ENCODE measurements at places on chromosomes 12 and 14.
A peak's percentile ranks its signal among the peaks of the same experiment; 100 is the strongest.

- DNase-seq = no peak
Measured at GRCh38 chr12:110861729-110862128, 14.9 kb downstream of the CCDC63 start.

DNA sequence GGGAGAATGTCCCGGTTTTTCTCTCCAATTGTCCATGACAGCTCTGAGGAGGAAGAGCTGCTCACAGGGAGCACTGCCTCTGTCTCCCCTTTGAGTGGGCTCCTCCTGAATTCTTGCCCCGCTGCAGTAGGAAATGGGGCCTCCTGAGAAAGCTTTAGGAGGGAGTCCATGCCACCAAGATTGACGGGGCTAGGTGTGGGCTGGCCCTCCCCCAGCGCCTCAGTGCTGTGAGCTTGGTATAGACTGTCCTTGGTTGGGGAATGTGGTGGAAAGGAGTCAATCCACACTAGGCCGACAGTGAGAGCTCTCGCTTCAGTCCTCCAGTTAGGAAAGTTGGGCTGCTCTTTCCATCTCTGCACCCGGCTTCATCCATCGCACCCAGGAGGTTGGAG is 23.4 kb upstream of the CTDSP2 start:
- no peak for DNase-seq

DNA sequence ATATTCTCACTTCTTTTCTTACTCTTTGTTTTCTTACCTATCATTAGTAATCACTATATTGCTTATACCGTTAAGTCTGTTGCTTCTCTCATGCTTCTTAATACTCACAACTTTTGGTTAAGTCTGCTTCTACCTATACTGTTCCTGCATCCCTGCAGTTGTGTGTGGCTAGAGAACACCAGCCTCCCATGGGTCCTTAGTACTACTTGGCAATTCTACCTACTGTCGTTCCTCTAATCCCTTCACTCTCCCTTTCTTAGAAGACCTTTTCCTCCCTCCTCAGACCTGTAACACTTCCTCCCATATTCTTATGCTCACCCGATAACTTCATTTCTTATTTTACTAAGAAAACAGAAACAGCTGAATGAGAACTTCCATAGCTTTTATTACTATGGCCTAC is 29.3 kb downstream of the CNOT2 start:
- DNase-seq = no peak

DNA sequence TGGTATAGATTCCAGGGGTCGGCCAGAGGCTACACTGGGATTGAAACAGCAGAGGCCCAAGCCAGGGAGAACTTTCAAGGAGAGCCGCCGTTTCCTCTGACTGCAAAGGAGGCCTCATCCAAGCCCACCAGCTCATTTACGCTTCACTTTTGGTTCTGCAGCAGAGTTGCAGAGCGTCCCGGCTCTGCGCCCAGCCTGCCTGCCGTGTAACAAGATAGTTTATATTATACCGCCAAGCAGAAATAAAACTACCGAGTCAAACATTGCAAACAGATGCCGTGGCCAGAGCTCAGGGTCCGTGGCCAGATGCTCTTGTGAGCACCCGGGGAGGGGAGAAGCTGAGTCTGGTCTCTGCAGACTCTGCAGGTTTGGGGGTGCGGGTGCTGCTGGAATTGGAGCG is 60.7 kb upstream of the TBX3 start:
- DNase-seq = no peak

GRCh38 chr12:124679533-124680371 is 112.3 kb upstream of the NCOR2 start:
- DNase-seq = peak; percentile 32

GRCh38 chr12:96260231-96260630 is 66.1 kb downstream of the ELK3 start:
- no peak for DNase-seq

DNA sequence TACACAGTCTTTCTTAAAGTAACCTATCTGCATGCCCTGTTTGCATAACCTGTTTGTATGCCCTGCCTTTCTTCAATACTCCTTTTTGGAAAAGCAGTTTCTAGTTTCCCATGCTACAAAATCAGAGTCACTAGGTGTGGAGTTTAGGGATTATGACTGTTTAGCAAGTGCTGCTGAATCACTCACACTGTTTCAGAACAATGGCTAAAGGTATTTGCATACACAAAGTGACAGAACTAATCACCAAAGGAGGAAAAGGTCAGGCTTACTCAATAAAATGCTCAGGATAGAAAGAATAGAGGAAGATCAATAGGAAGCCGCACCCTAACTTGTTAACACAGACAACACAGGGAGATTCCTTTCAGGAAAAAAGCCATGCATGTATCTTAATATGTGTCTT is 19.4 kb downstream of the EGLN3 start:
- DNase-seq = no peak

DNA sequence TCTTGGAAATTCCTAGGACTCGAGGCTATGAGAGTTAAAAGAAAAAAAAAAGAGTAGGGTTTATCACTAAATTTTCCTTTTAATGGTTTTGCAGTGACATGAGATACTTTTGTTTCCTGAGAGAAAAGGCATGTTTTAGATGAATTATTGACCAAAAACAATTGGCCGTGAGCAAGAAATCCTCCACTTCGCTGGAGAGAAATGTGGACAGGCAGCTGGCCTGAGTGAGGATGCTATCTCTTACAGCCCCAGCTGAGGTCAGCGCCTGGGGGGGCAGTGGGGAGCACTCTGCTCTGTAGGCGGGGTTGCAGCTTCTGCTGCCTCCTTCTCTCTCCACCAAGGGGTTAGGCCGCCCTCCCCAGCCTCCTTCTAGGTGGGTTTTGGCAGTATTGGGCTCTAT is 54.7 kb downstream of the PRIMA1 start:
- DNase-seq = no peak

GRCh38 chr12:12941450-12942350 is 10.3 kb downstream of the GPRC5D start:
- no peak for DNase-seq

GRCh38 chr14:99120526-99121318 is 151.3 kb downstream of the BCL11B start:
- no peak for DNase-seq

- no peak for DNase-seq
Measured at GRCh38 chr12:113276306-113276705, 55.0 kb downstream of the TPCN1 start.

DNA sequence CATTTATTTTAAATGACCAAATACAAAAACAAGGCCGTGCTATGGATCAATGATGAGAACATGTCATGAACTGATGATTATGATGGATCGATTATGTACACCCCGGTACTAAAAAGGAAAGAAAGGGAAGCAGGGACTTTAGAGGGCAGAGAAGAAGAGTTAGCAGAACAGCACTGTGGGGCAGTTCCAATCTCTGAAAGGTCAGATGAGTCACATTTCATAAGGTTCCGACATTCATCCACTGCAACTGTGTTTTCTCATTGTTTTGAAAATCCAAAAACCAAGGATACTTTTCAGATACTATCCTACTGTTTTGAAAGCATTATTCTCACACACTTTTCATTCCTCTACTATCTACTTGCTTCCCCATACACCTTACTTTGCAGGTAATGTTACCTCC is 169.3 kb downstream of the STXBP6 start:
- DNase-seq = no peak

Data from CD4-positive, alpha-beta T cell treated with Interleukin-4 for 1 hour (primary cell).